ENCODE measurements at places on chromosomes 6 and 20.

- no peak for DNase-seq
Measured at GRCh38 chr20:56373942-56374341, 15.2 kb downstream of the FAM210B start.

GRCh38 chr6:37696841-37697662 is 631 bp downstream of the MDGA1 start:
- DNase-seq: no peak

- no peak for DNase-seq
Measured at GRCh38 chr6:142845143-142845571, 99.8 kb downstream of the HIVEP2 start.

DNA sequence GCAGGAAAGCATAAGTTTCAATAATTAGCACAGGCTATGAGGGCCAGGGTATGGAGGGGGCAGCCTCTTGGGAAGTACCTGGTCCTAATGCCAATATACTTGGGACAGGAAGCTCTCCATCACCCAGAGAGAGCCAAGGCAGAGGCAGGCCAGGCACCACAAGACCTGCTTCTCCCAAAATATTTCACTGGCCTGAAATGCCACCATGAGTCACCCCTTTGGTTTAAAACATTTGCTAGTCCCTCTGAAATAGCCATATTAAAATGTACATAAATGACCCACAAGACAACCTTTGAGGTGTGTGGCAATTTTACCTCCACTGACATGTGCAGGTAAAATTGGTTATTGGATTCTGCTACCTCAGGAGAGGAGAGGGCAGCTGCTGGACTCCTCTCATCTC is 23.4 kb upstream of the SCUBE3 start:
- DNase-seq: no peak

- no peak for DNase-seq
Measured at GRCh38 chr20:6044115-6044514, 9.7 kb downstream of the LRRN4 start.

GRCh38 chr6:42618105-42618504 is 54.3 kb downstream of the UBR2 start:
- DNase-seq: no peak

- DNase-seq: no peak
Measured at GRCh38 chr20:1622450-1622849, 2.6 kb upstream of the SIRPB1 start.

DNA sequence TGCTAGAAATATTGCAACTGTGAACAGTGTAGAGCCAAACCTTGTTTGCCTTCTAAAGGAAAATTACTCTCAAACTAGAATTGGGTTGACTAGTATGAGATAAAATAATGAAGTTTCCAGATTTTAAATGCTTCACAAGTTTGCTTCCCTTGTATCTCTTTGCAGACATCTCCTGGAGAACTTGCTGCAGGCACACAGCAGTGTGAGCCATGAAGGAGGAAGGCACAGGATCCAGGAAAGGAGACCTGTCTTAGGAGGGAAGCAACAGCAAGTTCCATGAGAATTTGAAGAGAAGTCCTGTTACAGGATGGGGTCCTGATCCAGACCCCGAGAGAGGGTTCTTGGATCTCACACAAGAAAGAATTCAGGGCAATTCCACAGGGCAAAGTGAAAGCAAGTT is 115.9 kb downstream of the BMP7 start:
- no peak for DNase-seq

DNA sequence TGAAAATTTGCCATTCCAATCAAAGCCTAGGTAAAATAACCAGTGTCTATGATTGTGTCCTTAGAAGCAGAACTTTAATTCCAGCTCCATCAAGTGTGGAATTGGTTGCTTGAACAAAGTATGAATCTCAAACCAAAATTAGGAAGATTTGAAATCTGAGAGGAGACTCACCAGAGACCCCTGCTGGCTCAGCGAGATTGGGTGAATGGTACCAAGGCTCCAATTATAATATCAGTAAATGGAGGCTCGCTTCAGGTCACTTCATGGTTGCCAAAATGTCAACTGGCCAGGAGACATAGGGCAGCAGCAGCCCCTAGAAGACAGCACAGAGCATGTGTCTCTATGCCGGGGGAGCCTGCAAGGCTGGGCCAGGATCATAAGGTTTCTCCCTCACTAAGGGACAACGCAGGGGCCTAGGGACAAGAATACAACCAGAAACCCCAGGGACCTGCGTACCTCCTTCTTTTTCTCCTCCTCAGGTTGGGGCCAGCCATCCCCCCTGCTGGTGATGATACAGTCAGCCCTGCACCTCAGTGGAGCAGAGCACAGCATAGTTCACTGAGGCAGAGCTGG is 14.0 kb downstream of the RBL1 start:
- DNase-seq: no peak

DNA sequence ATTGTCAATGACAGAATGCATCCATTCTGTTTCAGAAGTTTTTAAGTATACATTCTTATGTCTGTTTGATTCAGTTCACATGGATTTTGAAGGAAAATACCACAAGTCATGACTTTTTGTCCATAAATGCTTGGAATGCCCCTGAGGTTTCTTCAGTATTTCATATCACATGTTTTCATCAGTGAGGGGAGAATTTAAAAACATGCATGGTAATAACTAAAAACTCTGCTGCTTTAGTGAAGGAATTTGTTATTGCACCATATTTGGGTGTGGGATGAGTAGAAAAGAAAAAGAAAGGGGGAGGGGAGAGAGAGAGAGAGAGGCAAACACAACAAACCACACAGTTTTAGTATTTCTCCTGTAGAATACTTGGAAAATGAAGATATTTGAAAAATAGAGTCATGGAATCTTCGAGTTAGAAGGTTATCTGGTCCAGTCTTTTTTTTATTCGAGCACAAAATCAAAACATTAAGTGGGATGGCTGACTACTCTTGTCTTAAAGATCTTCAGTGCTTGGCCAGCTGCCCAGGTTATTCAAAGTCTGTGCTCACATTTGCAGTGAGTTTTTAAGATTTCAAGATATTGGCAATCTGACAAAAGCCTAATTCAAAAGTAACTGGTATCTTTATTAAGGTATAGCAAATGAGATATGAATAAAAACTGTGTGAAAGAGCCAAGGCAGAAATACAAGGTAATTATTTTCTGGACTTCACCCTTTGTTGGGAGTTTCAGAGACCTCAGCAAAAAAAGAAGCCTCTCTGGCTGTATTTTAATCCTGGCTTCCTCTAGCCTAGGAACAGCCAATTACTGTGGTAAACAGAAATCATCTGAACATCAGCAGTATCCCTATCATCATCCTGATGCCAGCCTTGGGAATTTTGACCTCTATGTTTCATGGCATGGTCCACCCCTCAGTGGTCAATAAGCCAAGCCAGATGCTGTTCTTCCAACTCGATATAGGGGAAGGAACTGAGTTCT is 687.9 kb upstream of the CITED2 start:
- DNase-seq: peak; percentile 20

DNA sequence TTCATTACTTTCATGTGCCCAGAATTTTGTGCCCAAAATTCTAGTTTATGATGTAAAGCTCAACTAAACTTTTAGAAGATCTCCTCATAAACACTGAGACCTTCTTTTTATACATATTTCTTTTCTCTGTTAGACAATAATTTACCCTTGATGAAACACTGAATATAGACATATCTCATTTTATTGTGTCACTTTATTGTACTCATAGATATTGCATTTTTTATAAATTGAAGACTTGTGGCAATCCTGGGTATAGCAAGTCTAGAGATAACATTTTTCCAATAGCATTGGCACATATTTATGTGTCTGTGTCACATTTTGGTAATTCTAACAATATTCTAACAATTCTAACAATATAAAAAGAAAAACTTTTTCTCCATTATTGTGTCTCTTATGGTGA is 74.9 kb upstream of the POU3F2 start:
- DNase-seq: no peak

- no peak for DNase-seq
Measured at GRCh38 chr20:33679758-33680485, 5.7 kb upstream of the NECAB3 start.

DNA sequence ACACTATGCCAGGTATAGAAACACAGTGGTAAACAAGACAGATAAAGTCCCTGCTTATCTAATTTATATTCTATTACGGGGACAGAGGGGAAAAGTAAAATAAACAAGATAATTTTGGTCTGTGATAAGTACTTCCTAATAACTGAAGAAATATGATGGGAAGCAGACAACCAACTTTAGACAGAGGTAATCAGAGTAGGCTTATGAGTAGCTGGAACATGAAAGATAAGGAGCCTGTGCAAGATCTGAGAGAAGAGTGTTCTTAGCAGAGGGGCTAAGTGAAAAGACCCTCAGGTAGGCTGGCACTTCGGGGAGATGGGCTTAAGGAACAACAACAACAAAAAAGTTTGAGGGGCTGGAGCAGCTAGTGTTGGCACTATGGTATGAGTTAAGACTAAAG is 4.1 kb downstream of the RNF8 start:
- DNase-seq: no peak

All from NCI-H524 (cell line).